Vagina (tissue), 2 donors: ENCODE measurements at places on chromosomes 5 and 9. TPM values are rescaled to one million over a fixed set of nuclear protein-coding genes. Genes with fewer than 3 reads are reported as not detected.

PLGRKT gene
- total RNA-seq, result 10.1 TPM

IFNA21 gene
- total RNA-seq, result not detected

CD72 gene
- total RNA-seq, result 5.6 TPM

NHP2 gene
- 172 TPM for total RNA-seq

GPR150 gene
- 1.7 TPM for total RNA-seq

TRIM36 gene
- 2.2 TPM for total RNA-seq

GRXCR2 gene
- total RNA-seq, result not detected

FOXD4L6 gene
- not detected for total RNA-seq

EQTN gene
- not detected for total RNA-seq

GPR151 gene
- not detected for total RNA-seq

CMBL gene
- 5.9 TPM for total RNA-seq

GRM6 gene
- total RNA-seq, result not detected

ORM2 gene
- not detected for total RNA-seq

GRIN3A gene
- 1.5 TPM for total RNA-seq

PWWP2A gene
- total RNA-seq, result 19.9 TPM

FAF2 gene
- 25.3 TPM for total RNA-seq

SEMA6A gene
- total RNA-seq, result 28.7 TPM

TMC1 gene
- not detected for total RNA-seq

GABRA1 gene
- not detected for total RNA-seq
